ENCODE measurements at places on chromosomes 6 and 20. TPM values are rescaled to one million over a fixed set of nuclear protein-coding genes. Genes with fewer than 3 reads are reported as not detected.

- peak; percentile 56 for DNase-seq
These were observed 102.7 kb downstream of the FIG4 start for GRCh38 chr6:109793792-109794191.

The EPPIN gene
- not detected for polyA plus RNA-seq

GRCh38 chr20:45752746-45753145 is 30.6 kb downstream of the SPINT4 start:
- DNase-seq = no peak

- no peak for DNase-seq
These were observed 62.8 kb downstream of the ZFAND3 start for GRCh38 chr6:37882292-37882691.

- no peak for DNase-seq
These were observed 5.1 kb upstream of the EPHA7 start for GRCh38 chr6:93424303-93425064.

DNA sequence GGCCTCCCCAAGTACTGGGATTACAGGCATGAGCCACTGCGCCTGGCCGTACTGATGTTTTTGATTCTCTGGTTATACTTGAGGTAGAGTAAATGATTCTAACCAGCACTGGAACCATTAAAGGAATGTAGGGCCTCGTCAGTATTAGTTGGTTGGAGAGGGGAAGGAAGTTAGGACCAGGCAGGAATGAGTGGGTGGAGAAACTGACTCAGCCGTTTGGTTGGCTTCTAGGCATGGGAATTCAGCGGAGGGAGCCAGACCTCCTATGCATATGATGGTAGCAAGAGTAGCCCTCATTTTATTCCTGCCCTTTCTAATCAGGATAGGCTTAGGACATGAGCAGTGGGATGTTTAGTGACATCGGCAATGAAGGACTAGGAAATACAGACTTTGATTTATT is 19.0 kb upstream of the SERINC3 start:
- no peak for DNase-seq

DNA sequence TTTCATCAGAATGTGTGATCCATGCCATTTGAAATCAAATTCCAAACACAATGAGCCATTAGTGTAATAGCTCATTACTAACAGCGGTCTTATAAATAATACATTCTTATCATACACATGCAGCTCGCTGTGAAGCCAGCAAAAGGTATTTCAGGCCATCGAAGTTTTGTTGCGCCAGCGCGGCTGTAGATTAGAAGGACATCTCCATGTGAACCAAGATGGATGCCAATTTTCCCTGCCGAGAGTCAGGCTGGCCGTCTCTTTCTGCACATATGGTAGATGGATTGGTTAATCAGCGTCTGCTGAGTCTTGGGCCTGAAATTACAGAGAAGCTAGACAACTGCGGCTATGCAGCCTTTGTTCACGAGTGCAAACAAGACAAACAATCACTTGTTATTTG is 44.1 kb downstream of the CFAP61 start:
- peak; percentile 45 for DNase-seq

DNA sequence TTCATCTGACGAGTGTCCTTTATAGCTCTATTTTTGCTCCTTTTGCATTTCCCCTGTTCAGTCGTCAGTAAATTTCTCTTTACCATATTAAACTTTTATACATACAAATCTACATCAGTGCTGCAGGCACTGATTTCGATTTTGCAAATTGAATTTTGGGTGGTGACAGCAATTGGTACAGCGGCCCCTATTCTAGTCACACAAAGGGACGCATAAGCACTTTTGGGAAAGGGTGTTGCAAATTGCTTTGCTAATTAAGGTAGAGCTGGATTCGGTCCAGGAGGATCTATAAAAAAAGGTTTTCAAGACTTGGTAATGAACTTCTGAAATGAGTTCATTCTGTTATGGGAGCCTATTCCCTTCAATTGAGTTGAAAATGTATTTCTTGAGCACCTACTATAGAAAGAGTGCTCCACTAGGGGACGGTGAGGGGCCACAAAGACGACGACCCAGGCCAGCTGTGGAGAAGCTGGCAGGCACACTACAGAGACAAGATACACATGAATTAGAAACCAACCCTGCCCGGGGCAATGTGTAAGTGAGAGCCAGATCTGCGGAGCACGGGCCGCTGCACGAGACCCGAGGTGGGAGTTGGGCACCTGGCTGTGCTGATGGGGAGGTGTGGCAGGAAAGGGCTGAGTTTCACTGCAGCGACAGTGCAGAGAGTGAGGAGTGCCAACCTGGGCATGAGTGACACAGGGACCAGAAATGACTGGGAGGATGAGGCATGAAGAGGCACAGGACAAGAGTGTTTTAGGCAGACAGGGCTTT is 5.4 kb downstream of the UQCC2 start:
- DNase-seq = no peak

The ZNF334 gene
- 13.2 TPM for polyA plus RNA-seq

The C6orf141 gene
- 1.8 TPM for polyA plus RNA-seq
